ENCODE measurements at places on chromosomes 12 and 14. TPM values are rescaled to one million over a fixed set of nuclear protein-coding genes. Genes with fewer than 3 reads are reported as not detected.

The LPCAT3 gene
- total RNA-seq = 5.7 TPM

DNA sequence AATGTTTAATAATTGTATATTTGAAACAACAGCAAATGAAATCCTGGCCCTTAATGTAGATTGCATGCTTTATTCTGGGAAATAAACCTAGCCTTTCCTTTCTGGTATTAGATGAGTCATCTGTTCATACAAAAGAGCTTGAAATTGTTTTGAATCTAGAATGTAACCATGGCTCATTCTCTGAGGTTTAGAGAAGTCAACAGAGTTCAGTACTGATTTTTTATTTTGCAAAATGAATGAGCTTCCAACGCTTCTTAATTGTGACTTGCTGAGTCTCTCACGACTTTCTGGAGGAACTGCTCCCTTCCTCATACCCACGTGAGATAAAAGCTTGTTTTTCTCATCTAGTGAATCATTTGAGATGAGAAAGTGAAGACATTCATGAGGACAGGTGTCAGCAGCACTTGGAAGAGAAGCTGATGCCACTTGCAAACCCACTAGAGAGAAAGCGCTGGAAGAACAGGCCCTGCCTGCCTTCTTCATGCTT, 509.6 kb downstream of the VRK1 start:
- DNase-seq = no peak

DNA sequence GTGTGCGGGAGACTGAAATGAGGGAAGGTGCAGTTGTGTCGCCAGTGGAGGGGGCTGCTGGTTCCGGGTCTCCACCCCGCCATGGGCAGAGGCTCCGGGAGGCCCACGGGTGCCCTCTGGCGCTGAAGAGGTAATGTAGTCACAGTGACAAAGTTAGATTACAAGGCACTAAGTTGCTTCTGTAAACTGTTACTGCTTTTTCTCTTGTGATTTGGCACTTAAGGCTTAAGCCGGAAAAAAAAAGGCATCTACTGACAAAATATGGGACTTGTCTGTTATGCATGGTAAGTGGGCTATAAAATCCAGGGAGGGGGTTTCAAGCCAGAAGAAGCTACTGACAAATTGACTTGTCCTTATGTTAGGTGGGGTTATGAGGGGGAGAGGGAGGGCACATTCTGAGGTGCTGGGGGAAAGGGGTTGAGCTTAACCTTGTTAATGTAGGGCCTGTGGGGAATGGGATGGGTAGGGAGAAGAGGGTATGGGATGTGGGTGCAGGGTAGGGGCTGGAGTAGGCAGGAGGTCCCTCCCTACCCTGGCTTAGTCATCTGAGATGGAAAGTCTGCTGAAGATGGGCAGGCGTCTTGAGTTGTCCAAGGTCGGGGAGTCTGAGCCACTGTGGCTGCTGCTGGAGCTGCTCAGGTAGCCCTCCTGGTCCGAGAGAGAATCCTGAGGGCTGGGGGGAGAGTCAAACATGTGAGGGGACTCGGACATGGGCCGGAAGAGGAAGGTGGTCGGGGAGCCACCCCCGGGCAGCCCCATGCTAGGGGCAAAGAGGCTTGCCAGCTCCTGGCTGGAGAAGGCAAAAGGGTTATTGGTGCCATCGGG, 3.7 kb downstream of the ZFP36L1 start:
- DNase-seq = peak; percentile 75

The LRFN5 gene
- 12.1 TPM for total RNA-seq

The KRT71 gene
- not detected for total RNA-seq

DNA sequence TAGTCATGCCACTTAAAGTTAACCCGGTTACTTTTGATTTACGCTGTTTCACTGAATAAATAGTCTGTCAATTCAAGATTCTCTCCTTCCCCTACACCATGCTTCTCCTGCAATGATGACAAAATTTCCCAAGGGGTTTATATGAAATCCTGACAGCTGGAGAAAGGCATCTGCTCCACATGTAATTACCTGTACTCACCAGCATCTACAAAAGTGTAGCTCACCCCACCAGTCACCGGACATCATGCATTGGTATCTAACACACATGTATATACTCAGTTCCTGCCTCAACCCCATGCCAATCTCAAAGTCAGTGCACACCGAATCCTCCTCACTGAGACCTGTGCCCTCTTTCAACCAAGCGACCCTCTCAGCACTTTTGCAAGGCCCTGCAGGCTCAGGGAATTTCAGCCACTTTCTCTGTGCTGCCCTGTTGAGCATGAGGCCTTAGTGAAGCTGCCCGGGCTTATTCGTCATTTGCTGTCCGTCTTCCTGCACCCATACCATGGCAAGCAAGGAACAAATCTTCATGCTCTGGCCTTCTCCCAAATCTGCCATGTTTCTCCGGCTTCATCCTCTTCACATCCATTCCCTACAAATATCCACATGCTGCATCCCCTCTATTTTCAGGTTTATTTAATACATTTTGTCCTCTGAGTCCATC, 131.6 kb downstream of the SEC23A start:
- no peak for DNase-seq

DNA sequence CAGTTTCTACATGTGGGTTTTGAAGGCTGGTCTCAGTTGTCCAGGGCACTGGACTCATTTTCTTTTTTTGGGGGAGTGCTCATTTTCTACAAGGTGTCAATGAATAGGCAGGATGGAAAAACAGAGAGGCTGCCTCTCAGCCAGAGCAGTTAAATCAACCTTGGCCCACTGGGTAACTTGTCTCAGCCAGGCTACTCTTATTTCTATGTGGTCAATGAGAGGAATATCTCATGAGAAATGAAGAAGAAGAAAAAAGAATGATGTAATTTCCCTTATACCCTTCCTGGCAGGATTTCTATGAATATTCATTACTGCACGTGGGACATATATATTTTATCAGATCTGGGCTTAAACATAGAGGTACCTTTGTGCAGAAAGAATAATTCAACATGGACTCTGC, 155.2 kb upstream of the E2F7 start:
- peak; percentile 58 for DNase-seq
